ENCODE measurements at places on chromosomes 13 and 19.

- no peak for DNase-seq
Observed at GRCh38 chr13:52061587-52061986, 37.1 kb downstream of the UTP14C start.

DNA sequence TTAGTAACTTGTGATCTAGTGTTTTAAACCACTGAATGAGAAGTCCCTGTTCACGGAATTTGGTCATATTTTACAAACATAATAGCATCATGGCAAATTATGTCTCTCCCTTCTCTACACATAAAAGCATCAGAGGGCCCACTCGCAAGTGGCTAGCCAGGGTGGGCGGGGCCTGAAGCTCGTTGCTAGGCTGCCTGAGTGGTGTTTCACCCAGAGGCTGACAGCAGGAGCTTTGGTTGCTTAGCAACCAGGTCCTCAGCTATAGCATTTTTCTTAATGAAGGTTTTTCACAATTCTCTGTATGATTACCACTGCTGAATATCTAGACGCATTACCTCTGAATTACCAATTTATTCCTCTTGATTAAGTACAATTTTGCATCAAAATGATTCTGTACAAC lies 126.5 kb downstream of the NALCN start:
- DNase-seq: no peak

DNA sequence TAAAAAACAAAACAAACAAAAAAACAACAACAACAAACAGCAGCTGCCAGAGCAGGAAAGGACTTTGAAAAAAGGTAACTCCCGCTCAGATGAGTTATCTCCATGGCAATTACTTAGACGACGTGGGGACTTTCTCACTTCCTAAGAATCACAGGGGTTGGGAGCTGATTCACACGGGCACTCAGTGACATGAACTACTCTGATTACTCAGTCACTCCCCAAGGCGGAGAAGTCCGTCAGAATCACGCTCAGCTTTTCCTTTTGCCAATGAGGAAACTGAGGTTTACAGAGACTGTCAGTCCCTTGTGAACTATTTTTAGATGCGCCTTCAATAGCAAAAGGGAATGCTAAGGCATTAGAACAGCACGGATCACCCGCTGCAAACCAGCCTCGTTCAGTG lies 32.3 kb upstream of the MATK start:
- no peak for DNase-seq

DNA sequence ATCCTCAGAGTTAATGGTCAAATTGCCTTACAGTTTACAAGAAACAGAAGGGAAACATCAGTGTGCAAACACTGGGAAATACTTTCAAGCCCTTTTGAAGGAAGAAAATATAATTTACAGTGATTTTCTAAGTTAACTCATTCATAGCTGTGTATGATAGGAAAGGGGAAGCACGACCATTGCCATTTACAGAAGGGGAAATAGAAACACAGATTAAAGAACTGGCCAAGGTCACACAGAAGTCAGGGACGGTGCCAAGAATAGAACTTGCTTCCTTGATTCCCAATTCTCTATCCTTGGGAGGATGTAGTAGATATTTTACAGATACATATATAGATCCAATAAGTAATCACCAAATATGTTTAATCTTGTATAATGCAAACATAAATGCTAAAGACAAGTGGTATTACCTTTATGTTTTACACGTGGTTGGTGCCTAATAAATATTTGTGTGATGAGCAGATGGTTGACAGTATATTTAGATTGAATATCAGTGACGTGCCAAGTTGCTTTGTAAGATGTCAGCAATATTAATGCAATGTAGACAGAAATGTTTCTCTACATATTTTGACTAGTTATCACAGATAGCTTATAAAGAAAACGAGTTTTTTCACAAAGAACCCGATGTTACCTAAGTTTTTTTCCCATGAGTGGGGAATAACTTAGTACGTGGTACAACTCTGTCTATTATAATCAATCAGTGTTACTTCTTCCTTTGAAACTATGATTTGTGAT lies 73.1 kb downstream of the FLT1 start:
- no peak for DNase-seq

DNA sequence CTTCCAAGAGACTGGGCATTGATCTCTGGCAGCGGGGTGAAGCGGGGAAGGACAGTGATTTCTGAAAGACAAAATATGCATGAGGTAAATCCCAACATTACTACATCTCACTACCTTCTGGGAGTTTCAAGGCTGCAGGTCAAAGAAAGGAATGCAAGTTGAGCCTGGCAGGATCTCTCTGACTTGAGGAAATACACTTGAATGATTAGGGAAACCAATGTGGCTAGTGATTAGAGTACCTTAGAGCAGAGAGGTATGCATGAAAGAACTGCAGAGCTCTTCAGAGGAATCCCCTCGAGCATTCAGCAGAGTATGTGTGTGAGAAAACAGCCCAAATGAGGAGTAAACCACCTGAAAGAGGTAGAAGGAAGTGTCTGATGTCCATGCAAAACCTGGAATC lies 2874.1 kb upstream of the PCDH20 start:
- DNase-seq: no peak

GRCh38 chr13:35349673-35350278 lies 126.7 kb downstream of the MAB21L1 start:
- no peak for DNase-seq

GRCh38 chr13:45086484-45086883 lies 33.8 kb upstream of the GTF2F2 start:
- no peak for DNase-seq

DNA sequence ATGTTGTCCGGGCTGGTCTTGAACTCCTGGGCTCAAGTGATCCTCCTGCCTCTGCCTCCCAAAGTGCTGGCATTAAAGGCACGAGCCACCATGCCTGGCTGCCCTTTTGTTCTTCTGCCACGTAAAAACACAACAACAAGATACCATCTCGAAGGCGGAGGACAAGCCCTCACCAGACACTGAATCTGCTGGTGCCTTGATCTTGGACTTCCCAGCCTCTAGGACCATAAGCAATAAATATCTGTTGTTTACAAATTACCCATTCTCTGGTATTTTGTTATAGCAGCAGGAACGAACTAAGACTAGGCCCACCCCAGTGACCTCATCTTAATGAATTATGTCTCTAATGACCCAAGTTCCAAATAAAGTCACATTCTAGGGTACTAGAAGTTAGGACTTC lies 128.4 kb upstream of the CACNA1A start:
- DNase-seq: no peak

DNA sequence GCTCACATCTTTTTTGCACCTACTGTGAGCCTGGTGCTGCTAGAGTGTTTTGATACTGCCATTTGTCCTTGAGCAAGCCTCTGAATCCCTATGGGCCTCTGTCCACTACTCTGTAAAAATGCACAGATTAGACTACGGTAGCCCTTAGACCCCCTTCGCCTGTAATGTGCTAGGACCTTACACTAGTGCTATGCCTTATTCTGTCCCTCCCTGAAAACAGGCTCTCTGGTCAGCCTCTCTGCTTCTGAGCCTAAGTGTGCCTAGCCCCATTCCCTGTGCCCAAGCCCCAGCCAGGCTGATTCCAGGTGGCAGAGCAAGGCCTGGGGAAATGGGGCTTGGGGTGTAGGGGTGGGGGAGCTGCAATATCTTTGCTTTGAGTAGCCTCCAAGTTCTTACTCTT lies 10.7 kb downstream of the HMGB1 start:
- no peak for DNase-seq

DNA sequence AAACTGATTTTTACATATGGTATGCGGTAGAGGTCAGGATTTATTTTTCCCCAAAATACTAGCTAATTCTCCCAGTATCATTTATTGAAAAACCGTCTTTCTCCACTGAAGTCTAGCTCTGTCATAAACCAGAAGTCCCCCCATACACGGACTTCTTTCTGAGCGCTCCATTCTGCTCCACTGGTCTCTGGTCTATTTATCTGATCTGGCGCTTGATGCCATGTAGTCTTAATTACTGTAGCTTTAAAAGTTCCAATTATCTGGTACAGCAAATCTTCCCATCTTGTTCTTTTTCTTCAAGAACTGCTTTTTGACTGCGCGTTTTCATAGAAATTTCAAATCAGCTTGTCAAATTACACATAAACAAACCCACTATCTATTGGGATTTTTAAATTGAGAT lies 13.7 kb downstream of the DCUN1D2 start:
- no peak for DNase-seq

DNA sequence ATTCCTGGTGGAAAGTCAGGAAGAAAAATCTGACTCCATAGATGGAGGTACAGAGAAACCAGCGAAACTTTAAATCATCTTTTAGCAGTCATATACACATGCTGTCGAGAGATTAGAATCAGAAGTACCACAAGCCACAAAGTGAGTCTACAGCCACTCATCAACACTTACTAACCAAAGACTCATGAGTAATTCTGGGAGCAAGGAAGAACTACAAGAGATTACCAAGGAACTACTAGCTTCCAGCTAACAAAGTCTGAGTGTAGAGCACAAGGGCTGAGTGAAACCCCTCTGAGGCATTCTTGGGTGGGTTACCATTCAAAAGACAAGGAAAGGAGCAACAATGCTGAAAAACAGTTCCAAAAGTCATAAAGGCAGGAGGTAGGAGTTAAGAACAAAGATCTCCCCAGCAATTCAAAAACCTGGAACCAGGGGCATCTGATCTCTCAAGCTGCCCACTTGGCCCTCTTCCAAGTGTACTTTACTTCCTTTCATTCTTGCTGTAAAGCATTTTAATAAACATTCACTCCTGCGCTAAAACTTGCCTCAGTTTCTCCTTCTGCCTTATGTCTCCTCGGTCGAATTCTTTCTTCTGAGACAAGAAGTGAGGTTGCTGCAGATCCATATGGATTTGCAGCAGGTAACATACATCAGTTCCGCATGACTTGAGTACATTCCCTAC lies 13.0 kb downstream of the RBM26 start:
- no peak for DNase-seq

GRCh38 chr19:11073568-11073967 lies 15.7 kb upstream of the LDLR start:
- DNase-seq: no peak

GRCh38 chr13:94956417-94957110 lies 244.2 kb upstream of the SOX21 start:
- DNase-seq: no peak

DNA sequence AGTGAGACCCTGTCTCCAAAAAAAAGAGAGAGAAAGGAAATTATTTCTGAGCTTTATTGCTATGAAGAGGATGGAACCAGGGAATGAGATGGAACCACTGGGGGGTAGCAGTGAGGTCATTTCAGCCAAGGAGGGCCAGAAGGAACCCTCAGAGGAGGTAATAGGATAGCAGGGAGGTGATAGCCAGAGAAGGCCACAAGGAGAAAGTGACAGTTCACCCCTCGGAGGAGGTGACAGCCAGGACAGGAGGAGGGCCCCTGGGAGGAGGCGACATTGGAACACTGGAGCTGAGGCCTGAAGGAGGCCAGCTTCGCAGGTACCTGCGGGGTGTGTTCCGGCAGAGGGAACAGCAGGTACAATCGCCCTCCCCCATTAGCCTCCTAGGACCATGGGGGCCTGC lies 675 bp upstream of the PGPEP1 start:
- DNase-seq: no peak

- DNase-seq: no peak
Observed at GRCh38 chr13:101627556-101627943, 175.1 kb downstream of the ITGBL1 start.

GRCh38 chr13:47794963-47795362 lies 206.1 kb downstream of the SUCLA2 start:
- DNase-seq: no peak

DNA sequence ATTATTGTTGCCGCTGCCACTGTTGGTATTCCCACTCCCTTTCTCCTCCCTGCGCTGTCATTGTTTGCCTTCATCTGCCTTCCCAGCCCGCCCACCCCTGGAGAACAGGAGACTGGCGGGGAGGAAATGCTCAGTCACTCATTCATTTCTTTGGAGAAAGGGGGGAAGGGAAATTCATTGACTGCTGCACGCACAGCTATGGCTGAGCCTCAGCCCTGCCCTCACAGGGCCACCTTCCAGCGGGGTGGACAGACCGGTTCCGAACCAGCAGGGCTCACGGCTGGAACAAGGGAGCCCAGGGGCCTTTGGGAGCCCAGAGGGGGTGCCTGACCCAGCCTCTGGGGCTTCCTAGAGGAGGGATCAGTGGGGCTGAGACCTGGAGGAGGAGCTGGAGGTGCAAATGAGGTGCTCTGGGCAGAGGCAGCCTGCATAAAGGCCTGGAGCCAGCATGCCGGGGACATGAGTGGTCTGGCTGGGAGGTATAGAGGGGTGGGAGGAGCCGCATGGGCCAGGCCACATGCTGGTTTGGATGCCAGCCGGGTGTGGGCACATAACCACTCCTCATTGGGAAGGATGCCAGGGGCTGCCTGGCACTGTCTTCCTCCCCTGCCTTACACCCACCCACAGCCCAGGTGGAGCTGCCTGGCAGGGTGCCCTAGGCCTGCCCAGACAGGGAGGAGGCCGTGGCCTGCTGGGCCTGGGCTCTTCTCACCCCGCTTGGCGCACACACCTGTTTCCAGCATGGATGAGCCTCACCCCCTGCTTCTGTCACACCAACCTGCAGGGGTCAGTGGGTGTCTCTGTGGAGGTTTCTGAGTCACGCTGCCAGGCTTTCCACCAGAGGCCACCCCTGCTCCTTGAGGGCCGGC lies 26.8 kb downstream of the PPP5C start:
- no peak for DNase-seq

- no peak for DNase-seq
Observed at GRCh38 chr13:44237276-44237767, 136.3 kb upstream of the SERP2 start.

GRCh38 chr13:108342369-108343289 lies 73.1 kb downstream of the TNFSF13B start:
- DNase-seq: no peak

- no peak for DNase-seq
Observed at GRCh38 chr19:31356587-31357314, 7.5 kb upstream of the TSHZ3 start.

DNA sequence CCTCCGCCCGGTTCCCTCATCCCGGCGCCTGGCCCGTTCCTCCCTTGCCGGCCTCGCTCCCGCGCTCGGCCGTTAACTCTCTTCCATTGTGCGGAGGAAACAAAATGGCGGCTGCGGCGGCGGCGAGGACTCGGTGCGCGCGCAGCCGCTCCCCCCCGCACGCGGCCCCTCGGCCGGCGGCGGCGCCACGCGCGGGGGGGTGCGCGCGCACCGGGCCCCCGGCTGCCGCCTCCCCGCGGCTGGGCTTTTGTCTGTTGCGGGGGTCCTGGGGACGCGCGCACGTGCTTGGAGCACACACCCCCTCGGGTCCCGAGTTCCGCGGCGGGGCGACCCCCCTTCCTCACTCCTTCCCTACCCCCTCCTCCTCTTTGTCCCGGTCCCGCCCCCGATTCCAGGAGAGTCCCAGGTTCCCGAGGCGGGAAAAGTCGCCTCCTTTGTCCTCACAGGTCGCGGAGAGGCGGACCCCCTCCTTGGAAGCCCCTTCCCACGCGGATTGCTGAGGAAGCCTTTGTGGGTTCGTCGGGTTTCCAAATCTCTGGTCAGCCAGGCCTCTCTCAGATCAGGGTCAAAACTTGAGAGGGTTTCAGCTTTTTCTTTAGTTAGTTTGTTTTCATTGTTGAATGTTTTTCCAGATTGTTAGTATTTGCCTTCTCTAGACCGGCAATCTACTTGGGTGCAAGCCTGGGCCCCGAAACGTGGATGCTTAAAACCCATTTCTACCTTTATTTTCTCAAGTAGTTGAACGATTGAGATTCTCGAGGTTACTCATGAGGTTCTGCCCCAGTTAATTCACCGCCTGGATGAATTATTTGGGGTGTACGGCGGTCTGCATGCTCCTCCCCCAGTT lies 687 bp downstream of the ILF3 start:
- DNase-seq: no peak

- no peak for DNase-seq
Observed at GRCh38 chr13:20685092-20685491, 18.4 kb upstream of the IL17D start.

Measured in SIG-M5 (cell line).